ENCODE measurements at places on chromosomes 2 and 18.

GRCh38 chr2:177641331-177641730 lies 248.8 kb downstream of the AGPS start:
- DNase-seq, result no peak

GRCh38 chr2:95719473-95720060 lies 127.8 kb downstream of the TRIM43 start:
- DNase-seq, result no peak

DNA sequence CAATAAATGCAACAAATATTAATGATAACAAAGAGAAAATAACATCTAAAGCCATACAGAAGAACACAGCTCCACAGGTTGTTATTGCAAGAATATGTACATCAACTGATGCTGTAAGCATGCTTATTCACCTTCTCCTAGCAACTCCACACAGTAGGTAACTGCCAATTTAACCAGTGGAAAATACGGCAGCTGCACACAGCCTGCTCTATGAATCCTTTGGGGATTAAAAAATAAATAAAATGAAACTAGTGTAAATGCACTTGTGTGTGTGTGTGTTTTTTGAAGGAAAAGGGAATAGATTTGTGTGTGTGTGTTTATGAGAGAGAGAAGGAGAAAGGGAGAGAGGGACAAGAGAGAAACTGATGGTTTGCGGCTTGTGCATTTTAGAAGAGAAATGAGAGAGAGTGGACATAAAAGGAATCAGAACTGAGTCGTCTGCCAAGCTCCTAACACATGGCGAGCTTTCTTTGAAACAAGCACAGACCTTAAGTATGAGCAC lies 96.2 kb upstream of the PDE1A start:
- DNase-seq, result no peak

- no peak for DNase-seq
Observed at GRCh38 chr2:241815477-241816430, 6.8 kb downstream of the NEU4 start.

GRCh38 chr2:113098041-113098440 lies 29.4 kb upstream of the IL1RN start:
- DNase-seq, result peak; percentile 9

DNA sequence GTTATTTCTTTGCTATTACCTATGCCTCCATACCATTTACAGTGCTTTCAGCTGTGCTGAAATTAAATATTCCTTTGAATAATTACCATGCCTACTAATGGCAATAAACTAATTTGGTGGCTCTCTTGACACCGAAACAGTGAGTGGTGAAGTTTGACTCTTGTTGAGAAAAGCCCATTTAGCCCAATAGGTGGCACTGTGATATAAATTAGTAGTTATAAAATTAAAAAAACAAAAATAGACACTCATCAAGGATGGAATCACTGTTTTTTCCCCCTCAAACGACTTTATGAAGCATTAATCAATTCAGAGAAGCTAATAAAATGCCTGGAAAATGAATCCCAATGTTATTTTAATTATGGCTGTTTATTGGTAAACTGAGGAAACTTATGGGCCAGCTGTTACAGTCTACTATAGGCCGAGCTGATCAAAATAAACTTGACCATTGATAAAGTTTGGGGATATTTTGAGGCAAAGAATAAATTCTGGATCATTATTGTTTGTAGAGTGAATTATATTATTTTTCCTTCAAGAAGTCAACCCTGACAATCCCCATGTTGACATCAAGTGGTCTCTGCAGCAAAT lies 339.6 kb downstream of the TRIB2 start:
- no peak for DNase-seq

DNA sequence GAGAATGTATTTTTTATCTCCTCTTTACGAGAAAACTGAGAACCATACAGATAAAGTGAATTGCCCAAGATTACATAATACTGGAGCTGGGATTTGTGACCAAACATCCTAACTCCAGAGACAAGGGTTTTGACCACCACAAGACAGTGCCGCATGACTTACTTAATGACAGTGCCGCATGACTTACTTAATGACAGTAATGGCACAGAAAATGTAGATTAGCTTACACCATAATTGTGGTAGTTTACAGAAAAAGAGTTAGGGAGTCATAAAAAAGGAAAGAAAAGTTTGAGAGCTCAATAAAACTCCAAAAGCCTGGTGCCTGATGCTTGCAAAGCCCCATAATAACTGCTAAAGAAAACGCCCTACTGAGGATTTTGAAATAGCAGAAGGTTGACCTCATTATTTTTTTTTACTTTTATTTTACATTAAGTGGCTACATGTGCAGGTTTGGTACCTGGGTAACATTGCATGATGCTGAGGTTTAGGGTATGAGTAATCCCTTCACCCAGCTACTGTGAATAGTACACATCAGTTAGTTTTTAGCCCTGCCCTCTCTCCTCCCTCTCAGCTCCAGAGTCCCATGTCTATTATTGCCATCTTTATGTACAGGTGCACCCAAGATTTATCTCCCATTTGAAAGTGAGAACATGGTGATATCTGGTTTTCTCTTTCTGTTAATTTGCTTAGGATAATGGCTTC lies 310.0 kb upstream of the UBE2E3 start:
- DNase-seq, result no peak

- no peak for DNase-seq
Observed at GRCh38 chr2:75317802-75318201, 118.5 kb upstream of the TACR1 start.

DNA sequence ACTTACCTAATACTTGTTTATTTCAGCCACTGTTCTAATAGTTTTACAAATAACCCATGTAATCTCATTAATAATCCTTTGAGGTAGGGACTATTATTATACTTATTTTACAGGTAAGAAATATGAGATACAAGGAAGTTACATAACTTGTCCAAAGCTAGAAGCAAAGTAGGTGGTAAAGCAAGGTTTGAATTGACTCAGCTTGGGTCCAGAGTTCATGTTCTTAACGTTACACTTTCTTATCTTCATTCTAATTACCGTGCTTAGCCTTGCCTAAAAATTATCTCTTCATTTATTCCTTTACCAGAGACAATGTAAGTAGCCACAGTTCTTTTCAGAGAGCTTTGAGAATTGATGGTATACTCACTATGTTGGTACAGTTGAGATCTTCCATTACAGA lies 743.6 kb downstream of the KCNJ3 start:
- no peak for DNase-seq

- no peak for DNase-seq
Observed at GRCh38 chr2:205731583-205731981, 49.3 kb downstream of the NRP2 start.

DNA sequence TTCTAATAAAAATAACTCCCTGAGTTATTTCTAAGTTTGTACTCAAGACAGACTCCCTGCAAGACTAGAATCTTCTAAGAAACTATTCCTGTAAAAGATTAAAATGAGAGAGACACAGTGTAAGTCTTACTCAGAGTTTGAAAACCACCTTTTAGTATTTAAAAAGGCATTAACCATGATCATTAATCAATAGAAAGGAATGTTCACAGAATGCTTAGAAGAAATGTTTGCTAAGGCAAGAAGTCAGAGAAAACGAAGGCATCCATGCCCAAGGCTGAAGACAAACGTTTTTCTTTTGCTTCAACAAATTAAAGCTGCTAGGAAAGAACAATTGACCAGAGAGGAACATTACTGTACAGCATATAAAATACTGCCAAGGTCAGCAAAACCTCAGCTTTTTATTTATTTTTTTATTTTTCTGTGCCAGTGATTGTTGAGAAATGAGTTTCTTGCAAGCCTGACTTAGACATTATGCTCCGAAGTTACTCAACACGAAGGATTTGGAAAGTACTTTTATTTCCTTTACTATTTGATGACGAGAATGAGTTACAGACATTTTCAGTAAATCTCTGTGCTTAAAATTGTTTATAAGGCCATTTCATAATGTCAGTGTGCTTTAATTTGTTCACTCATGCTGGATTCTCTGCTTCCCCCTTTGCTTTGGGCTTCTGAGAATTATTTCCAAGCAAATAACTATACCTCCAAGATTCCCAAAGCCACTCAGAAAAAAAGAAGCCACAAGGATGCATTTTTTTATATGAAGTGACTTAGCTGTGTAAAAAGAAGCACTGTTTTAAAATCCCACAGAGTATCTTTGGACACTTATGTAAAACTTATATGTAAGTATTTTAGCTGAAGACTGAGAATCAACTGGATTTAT lies 20.5 kb downstream of the RND3 start:
- DNase-seq, result no peak

- no peak for DNase-seq
Observed at GRCh38 chr2:230984393-230985220, 11.3 kb upstream of the SPATA3 start.

- DNase-seq, result no peak
Observed at GRCh38 chr2:20439503-20439902, 7.4 kb upstream of the RHOB start.

- no peak for DNase-seq
Observed at GRCh38 chr18:6997808-6998207, 119.8 kb downstream of the LAMA1 start.

DNA sequence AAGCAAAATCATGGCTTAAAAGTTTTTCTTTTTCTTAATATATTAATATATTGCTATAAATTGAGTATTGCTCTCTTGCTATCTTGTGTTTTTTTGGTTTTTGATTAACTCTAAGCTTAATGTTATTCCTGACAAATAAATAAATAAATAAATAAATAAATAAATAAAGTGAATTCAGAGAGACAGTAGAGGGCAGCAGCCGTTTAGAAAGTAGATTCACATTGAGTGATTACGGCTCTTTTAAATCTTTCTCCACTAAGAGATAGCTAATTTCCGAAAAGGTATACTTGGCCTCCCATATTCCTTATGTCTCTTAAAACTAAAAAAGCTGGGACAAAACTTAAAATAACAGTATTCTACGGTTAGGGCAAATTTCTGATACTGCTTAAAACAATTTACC lies 34.3 kb downstream of the MSH2 start:
- no peak for DNase-seq

DNA sequence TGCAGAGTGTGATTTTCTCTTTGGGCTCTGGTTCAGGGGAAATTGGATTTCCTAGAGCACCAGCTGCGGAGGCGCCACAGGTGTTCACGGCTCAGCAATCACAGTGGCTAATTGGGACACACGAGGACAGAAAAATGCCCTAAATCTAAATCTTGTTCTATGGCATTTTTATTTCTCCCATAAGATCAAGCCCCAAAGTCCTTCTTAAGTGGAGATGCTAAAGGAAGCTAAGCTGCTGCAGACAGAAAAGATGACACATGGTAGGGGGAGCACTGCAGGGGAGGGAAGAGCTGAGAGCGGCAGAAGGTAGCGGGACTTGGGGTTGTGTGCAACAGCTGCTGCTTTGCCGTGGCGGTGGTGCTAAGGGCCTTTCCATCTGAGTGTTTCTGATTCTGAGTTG lies 280.6 kb downstream of the MYT1L start:
- DNase-seq, result no peak

DNA sequence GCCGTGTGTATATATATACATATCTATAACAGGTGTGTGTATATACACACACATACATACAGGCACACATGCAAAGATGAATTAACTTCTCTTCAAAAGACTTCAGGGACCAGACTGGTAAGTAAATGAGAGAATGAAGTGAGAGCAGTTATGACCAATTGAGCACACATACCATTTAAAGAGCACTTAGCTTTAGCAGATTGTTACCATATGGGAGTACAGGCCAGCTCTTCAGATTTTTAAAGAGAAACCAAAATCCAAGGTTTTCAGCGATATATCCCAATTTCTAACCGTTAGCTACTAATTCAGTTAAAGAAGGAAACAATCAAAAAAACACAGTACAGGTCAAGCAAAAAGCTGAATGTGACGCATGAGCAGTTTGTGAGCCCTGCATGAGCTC lies 23.7 kb downstream of the INPP1 start:
- DNase-seq, result no peak

GRCh38 chr2:9831670-9832069 lies 11.6 kb upstream of the TAF1B start:
- DNase-seq, result no peak

DNA sequence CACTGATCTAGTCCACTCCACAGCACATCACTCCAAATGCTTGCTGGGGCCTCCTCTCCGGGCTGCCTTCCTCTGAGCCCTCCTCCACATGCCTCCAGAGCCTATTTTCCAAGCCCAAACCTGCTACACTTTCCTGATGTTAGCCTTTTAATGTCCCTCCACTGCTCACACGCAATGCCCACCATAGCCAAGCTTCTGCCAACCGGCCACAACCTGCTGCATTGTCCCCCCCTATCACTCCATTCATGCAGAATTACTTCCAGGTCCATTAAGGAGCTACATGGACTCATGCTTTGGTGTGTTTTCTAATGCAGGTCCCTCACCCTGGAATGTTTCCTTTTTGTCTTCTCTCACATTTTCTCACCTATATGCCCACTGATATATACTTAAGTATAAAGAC lies 129.3 kb downstream of the MARCHF4 start:
- no peak for DNase-seq

- no peak for DNase-seq
Observed at GRCh38 chr2:33323957-33324356, 152.5 kb upstream of the RASGRP3 start.

GRCh38 chr2:239756790-239757760 lies 268.1 kb downstream of the NDUFA10 start:
- DNase-seq, result no peak

GRCh38 chr2:185502351-185502750 lies 236.3 kb upstream of the FSIP2 start:
- no peak for DNase-seq

- no peak for DNase-seq
Observed at GRCh38 chr2:58916063-58916462, 674.9 kb upstream of the FANCL start.

DNA sequence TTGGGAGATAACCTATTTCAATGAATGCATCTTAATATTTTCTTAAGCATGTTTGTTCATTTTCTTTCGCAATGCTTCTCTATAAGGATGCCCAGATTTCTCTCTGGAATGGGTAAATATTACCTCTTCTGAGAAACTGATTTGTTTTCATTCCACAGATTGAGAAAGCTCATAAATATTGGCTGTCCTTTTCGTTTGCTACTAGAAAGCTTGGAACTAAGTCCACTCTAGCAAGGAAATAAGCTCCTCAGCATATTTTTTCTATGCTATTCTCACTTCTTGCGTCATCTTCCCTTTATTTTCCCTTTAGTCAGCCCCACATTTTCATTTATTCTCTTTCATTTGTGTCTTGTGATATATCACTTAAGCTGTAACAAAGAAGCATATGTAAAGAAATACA lies 76.3 kb downstream of the ANTXR1 start:
- no peak for DNase-seq

- no peak for DNase-seq
Observed at GRCh38 chr18:39737869-39738268, 2172.3 kb upstream of the CELF4 start.

GRCh38 chr2:151878655-151879563 lies 50.7 kb upstream of the ARL5A start:
- DNase-seq, result no peak

- no peak for DNase-seq
Observed at GRCh38 chr2:1931003-1931914, 186.9 kb upstream of the PXDN start.

Data from memory B cell (primary cell).